ENCODE measurements at places on chromosomes 2 and 18.

- DNase-seq = no peak
Observed at GRCh38 chr2:176093145-176093897, 800 bp downstream of the HOXD13 start.

DNA sequence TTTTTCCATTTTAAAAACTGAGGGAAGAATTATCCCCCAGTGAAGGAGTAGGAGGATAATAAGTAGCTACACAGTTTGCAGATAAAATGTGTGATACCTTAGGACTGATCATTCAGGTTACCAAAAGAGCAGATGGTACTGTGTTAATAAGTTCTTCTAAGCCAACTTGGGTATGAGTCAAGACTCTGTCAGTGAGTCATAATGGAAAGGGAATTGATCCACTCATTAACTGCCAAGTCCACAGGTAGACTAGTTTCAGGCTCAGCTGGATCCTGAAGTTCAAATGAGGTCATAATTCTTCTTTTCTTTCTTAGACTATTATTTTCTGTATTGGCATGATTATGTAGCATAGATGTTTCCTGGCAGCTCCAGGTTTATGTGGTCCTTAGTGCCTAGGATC is 142.4 kb upstream of the ALPP start:
- DNase-seq = no peak

- DNase-seq = peak; percentile 57
Observed at GRCh38 chr2:9630117-9630735, 571 bp downstream of the YWHAQ start.

DNA sequence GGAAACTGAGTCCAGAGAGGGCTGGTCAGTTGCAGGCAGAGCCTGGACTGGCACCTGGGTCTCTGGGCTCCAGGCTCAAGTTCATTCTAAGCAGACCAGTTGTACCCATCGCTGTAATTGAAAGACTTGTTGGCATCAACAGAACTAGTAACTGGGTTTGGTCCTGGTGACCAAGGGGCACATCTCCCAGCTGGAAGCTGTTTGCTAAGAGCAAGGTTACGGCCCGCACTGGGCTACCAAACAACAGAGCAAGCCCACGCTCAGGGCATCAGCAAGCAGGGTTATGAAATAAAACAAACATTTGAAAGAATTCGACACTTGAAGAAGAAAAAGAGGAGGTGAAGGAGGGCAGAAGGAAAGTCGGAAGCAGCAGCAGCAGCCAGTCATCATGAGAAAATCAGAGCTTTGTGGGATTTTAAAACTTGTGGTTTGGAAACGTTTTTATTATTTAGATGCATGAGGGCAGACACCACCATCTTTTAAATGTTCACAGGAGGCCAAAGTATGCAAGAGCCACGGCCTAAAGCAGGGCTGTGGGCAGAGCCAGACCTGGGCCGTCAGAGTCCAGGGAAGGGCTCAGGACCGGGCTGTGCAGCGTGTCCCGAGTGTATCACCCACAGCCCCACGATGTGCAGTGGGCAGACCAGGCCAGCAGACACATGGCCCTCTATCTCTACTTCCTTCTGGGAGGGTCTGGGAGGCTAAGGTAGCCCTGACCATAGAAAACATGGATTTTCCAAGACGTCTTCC is 220.3 kb downstream of the BCL2 start:
- DNase-seq = no peak

- DNase-seq = no peak
Observed at GRCh38 chr2:54701029-54701428, 22.4 kb upstream of the EML6 start.

DNA sequence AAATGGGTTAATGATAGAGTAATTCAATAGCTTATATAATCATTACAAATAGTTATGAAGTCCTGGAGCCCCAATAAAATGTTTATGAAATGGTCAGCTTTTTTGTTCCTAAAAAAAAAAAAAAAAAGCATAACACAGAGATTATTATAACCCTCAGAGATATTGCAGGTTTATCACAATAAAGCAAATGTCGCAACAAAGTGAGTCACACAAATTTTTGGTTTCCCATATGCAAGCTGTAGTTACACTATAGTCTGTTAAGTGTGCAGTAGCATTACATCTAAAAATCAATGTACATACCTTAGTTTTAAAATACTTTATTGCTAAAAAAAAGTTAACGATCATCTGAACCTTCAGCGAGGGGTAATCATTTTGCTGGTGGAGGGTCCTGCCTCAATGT is 20.0 kb downstream of the WDFY1 start:
- DNase-seq = no peak

GRCh38 chr2:120243211-120243610 is 9.4 kb upstream of the RALB start:
- no peak for DNase-seq

DNA sequence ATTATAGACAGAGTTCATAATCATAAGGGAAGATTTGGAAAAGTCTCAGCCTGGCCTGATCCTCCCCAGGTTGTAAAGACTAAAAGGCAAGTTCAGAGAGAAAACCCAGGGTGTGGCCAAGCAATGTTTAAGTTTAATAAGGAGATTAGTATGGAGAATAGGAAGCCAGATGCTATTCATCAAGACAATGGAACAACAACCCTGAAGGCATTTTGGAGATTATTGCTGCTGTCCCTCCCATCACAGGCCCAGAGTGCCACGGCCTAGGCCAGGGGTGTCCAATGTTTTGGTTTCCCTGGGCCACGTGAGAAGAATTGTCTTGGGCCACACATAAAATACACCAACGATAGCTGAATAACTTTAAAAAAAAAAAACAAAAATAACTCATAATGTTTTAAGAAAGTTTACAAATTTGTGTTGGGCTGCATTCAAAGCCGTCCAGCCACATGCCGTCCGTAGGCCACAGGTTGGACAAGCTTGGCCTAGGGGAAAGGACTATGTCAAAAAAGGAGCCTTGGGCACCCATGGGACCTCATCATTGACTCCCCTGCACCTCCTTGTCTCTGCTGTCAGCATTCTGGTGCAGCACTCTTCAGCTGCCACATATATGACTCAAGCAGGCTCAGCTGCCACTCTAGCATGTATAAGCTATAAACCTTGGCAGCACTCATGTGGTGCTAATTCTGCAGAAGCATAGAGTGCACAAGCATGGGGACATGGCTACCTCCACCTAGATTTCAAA is 20.8 kb downstream of the DPP4 start:
- DNase-seq = no peak

- peak; percentile 10 for DNase-seq
Observed at GRCh38 chr18:58505181-58505580, 123.7 kb downstream of the ALPK2 start.

GRCh38 chr2:234751275-234751973 is 200.4 kb upstream of the SH3BP4 start:
- no peak for DNase-seq

DNA sequence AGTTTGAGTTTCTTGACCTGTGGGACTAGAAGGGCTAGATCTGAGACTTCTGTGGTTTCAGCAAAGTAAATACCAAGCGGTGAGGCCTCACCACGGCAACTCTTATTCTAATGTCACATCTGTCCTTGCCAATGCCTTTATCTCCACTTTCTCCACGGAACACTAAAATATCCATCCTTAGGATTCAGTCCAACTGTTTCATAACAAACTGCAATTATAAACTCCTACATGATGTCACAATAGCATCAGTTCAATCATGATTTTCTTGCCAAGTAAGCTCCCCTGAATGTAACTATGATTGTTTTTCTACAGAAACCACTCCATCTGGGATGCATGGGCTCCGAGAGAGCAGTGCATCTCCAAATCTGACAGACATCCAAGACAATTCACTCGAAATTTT is 79.6 kb downstream of the LRATD1 start:
- no peak for DNase-seq

GRCh38 chr2:120508567-120509041 is 162.7 kb downstream of the INHBB start:
- no peak for DNase-seq

GRCh38 chr2:173037245-173038120 is 38.2 kb upstream of the MAP3K20 start:
- no peak for DNase-seq

DNA sequence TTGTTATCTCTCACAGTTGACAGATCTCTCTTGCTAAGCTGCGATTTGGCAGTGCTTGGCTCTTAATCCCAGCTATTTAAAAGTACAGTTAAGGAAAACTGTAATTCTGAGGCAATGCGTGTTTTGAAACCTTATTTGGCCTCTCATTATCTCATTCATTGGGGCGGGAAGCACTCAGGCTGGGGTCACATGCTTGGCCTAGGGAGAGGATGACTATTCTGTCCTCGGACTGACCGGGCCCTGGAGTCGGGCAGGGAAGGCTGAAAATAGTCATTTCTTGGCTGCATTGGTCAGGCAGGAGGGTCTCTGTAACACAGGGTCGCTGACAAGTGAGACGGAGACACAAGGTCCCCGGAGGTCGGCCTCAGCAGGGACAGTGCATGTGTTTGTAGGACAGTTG is 20.2 kb upstream of the EMILIN2 start:
- DNase-seq = no peak

DNA sequence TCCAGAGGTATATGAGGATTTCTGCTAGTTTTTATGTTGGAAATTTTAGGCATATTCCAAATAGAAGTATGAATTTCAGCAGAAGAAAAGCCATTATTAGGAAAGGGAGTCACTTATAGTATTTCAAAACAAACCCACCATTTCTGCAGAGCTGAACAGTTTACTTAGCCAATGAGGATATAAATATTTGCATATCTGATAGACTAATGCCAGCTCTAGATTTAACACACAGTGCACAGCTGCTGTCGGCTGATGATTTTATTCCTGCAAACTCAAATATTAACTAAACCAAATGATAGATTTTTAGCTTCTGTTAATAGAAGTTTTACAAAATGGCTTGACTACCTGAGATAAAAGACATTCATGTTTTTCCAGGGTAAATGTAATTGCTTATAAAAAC is 375.8 kb upstream of the FANCL start:
- no peak for DNase-seq

GRCh38 chr2:157601807-157602206 is 26.9 kb downstream of the ACVR1C start:
- DNase-seq = no peak

Measured in activated T-cell treated with anti-CD3 and anti-CD28 coated beads for 1 hour (primary cell).